ENCODE measurements at places on chromosomes 2 and 18. TPM values are rescaled to one million over a fixed set of nuclear protein-coding genes. Genes with fewer than 3 reads are reported as not detected.

The GPR39 gene
- 2.5 TPM for total RNA-seq

DNA sequence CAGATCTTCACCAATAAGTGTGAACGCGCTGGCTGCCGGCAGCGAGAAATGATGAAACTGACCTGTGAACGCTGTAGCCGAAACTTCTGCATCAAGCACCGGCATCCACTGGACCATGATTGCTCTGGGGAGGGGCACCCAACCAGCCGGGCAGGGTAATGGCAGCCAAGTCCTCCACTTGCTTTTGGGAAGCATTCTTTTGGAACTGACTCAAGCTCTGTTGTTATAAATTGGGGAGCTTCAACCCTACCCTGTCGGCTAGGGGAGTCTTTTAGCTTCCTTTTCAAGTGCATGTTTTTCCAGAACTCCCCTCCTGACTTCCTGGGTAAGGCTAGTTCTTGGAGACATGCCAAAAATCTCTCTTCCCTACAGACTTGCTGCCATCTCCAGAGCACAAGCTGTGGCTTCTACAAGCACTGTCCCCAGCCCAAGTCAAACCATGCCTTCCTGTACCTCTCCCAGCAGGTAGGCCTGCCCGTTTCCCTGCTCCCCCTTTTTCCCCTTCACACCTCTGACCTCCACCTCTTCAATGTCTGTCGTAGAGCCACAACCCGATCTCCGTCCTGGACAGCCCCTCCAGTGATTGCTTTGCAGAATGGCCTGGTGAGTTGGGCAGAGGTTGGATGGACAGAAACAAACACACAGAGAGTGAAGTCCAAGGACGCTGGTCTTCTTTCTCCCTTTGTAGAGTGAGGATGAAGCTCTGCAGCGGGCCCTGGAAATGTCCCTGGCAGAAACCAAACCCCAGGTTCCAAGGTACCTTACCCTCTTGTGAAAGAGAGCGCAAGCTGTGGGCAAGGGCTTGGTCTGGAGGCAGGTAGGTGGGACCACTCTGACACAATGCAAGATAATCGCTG lies 1.5 kb downstream of the ZFAND2B start:
- H3K4me1 ChIP-seq, result peaks cover 27% of the 10 kb centered on the region
- H3K27ac ChIP-seq, result peak overlapping the region; percentile 47
- H3K27me3 ChIP-seq, result peaks cover 6% of the 10 kb centered on the region
- H3K36me3 ChIP-seq, result peaks cover 22% of the 10 kb centered on the region
- H3K4me3 ChIP-seq, result peak overlapping the region; percentile 94

The TEX261 gene
- total RNA-seq, result 86.9 TPM

- no peak overlapping the region for H3K27ac ChIP-seq
- no peaks in the 10 kb centered on the region for H3K36me3 ChIP-seq
- peak; percentile 4 for DNase-seq
- peaks cover 2% of the 10 kb centered on the region for H3K27me3 ChIP-seq
- no peaks in the 10 kb centered on the region for H3K4me1 ChIP-seq
Observed at GRCh38 chr2:21118302-21118920, 5.4 kb upstream of the TDRD15 start.

DNA sequence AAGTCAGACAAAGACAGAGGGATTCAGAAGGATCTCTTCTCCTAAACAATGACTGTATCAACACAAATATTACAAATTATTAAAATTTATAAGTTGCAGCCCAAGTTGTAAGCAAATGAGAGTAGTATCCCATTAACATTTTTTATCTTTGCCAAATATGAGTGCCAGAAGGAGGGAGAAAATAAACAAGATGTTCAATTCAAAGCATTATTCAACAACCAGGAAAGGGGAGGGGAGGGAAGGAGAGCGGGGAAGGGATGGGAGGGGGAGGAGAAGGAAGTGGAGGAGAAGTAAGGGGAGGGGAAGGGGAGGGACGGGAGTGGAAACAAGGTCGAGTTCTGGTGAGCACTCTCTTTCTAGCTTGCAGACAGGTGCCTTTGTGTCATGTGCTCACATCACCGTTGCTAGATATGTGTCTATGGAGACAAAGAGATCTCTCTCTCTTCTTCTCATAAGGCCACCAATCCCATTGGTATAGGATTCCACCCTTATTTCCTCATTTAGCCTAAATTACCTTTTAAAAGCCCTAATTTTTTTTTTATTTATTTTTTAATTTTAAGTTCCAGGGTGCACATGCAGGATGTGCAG lies 679.6 kb upstream of the CHAC2 start:
- H3K27ac ChIP-seq, result peak overlapping the region; percentile 69
- no peak overlapping the region for H3K4me3 ChIP-seq
- H3K36me3 ChIP-seq, result no peaks in the 10 kb centered on the region
- no peaks in the 10 kb centered on the region for H3K27me3 ChIP-seq
- peaks cover 29% of the 10 kb centered on the region for H3K4me1 ChIP-seq
- DNase-seq, result no peak

DNA sequence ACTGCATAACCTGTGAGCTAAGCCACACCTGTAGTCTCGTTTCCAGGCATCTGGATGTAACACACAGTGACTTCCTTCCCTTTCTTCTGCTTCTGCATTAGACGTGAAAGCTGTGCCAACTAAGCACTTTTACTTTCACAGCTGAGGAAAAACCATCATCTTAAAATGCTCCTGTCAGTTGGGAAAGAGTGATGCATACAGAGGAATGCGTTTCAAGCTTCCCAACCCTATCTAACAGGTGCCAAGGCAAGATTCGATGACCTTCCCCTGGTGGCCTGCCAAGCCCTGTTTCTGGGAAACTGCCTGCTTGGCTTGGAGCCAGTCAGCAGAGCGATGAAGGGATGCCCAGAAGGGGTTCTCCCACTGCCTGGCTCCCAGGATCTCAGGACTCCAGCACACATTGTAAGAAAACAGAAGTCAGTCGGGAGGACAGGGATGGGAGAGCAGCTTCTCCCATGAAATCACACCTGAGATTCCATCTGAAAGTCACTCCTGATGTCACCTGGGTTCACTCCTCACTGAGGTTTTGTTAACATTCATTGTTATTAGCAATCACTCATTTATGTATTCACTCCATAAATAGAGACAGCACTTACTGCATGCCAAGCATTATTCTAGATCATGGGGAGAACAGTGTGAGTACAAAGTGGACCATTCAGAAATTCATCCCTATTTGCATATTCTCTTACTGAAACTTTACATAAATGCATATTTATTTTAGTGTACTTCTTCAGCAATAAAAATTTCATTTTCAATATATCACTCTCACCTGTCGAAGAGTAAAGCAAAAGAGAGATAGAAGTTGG lies 64.1 kb downstream of the DTNA start:
- H3K4me3 ChIP-seq, result peak overlapping the region; percentile 43
- peaks cover 39% of the 10 kb centered on the region for H3K4me1 ChIP-seq
- peaks cover 7% of the 10 kb centered on the region for H3K27me3 ChIP-seq
- H3K36me3 ChIP-seq, result peaks cover 6% of the 10 kb centered on the region
- DNase-seq, result peak; percentile 22

The CPS1 gene
- 2.2 TPM for total RNA-seq

DNA sequence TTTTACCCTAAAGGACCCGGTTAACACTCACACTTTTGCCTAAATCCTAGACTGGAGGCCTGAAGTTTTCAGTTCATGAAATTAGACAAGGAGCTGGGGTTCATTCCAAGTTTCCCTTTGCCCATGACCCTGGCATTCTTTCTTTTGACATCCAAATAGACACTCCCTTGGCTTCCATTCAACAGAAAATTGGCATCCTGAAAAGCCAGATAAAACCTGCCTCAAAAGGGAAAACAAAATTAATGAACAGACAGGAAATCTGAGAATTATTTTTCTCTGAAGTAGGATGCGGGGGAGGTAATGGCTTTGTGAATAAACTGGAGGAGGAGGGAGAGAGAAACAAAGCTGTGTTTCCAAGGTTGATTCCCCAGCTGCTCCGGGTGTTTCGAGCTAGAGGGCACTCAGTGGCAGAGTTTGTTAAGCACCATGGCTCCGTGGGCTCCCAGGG lies 41.0 kb downstream of the SPP2 start:
- no peaks in the 10 kb centered on the region for H3K4me1 ChIP-seq
- no peak for DNase-seq
- H3K27me3 ChIP-seq, result peaks cover 8% of the 10 kb centered on the region
- no peaks in the 10 kb centered on the region for H3K36me3 ChIP-seq
- no peak overlapping the region for H3K27ac ChIP-seq

- H3K4me3 ChIP-seq, result no peak overlapping the region
- peaks cover 4% of the 10 kb centered on the region for H3K27me3 ChIP-seq
- DNase-seq, result peak; percentile 52
- H3K36me3 ChIP-seq, result no peaks in the 10 kb centered on the region
Observed at GRCh38 chr18:77114415-77115191, 18.0 kb downstream of the MBP start.

GRCh38 chr2:165462443-165462842 lies 7.1 kb upstream of the CSRNP3 start:
- no peak for DNase-seq
- H3K27me3 ChIP-seq, result no peaks in the 10 kb centered on the region

GRCh38 chr2:163715199-163715598 lies 20.6 kb downstream of the FIGN start:
- DNase-seq, result no peak
- H3K36me3 ChIP-seq, result no peaks in the 10 kb centered on the region
- peaks cover 6% of the 10 kb centered on the region for H3K4me1 ChIP-seq
- H3K4me3 ChIP-seq, result no peak overlapping the region

DNA sequence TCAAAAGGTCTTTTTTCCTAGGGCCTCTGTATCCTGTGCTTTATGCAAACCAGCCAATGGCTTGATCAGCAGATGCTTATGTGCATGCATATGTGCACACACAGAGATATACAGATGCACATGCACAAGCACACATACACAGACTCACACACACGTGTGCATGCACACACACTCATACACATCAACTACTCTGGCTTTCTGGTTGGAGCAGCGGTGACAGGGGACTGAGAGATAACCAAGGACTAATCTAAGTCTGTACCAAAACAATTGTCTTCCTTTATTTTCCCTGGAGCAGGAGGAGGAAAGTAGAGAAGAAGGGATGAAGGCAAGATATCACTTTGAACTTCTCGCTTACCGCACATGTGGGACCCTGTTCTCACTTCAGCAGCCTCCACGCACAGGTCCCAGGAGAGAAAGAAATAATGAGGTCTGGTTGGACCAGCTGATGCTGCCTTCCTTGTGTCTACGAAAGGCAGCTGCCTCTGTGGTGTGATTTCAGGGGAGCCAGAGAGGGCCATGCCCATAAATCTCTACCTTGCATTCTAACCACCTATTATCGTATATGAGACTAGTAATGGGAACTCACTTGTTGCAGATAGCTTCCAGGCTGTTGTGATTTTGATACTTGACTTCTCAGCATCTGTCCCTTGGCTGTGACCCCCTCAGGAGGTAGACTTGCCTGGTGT lies 338.0 kb downstream of the EN1 start:
- no peaks in the 10 kb centered on the region for H3K4me1 ChIP-seq
- no peak overlapping the region for H3K27ac ChIP-seq

The QPCT gene
- 5.4 TPM for total RNA-seq

- H3K4me1 ChIP-seq, result peaks cover 17% of the 10 kb centered on the region
- H3K27me3 ChIP-seq, result no peaks in the 10 kb centered on the region
- DNase-seq, result no peak
- H3K36me3 ChIP-seq, result no peaks in the 10 kb centered on the region
Observed at GRCh38 chr2:169867579-169867978, 40.3 kb downstream of the UBR3 start.

- H3K36me3 ChIP-seq, result no peaks in the 10 kb centered on the region
- H3K4me1 ChIP-seq, result no peaks in the 10 kb centered on the region
- H3K27me3 ChIP-seq, result peaks cover 26% of the 10 kb centered on the region
- H3K27ac ChIP-seq, result no peak overlapping the region
- H3K4me3 ChIP-seq, result no peak overlapping the region
Observed at GRCh38 chr2:47697000-47697601, 85.8 kb upstream of the MSH6 start.

DNA sequence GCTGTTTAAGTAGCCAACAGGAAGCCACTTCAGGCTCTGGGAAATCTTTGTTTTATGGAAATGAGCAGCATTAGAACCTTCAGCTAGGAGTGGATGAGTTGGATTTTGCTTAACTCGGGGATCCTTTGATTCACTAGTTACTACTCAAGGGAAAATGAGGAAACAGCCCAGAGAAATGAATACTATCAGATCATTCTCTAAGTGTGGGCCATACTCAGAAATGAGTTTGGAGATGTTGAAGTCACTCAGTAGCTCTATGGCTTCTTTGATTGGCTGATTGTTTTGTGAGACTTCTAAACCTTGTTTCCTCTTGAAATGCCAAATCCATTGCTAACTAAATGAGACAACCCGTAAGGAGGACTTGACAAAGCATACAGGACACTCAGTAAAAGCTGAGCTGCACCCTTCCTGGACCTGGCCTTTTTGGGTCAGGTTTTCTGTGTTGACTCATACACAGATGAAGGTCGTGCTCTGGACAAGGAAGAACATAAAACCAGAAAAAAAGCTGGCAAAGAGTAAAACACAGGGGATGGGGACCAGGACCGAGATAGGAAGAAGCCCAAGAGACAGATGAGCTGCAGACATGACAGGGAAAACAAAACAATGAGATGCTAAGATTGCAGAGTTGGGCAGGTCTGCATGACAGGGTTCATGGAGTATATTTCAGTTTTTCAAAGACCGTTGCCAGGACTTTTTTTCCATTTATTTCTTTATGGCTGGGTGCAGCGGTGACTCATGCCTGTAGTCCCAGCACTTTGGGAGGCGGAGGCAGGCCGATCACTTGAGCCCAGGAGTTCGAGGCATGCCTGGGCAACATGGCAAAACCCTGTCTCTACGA lies 41.6 kb downstream of the INO80C start:
- H3K36me3 ChIP-seq, result no peaks in the 10 kb centered on the region
- no peak for DNase-seq
- peaks cover 1% of the 10 kb centered on the region for H3K27me3 ChIP-seq

The MTIF2 gene
- 26.0 TPM for total RNA-seq

The LRATD1 gene
- total RNA-seq, result not detected

Measured in HFFc6 (cell line).